ENCODE measurements at places on chromosomes 1 and 21.

- no peak for DNase-seq
Measured at GRCh38 chr21:31682620-31683019, 23.1 kb downstream of the SOD1 start.

- no peak for DNase-seq
Measured at GRCh38 chr1:91605566-91605965, 104.9 kb downstream of the CDC7 start.

DNA sequence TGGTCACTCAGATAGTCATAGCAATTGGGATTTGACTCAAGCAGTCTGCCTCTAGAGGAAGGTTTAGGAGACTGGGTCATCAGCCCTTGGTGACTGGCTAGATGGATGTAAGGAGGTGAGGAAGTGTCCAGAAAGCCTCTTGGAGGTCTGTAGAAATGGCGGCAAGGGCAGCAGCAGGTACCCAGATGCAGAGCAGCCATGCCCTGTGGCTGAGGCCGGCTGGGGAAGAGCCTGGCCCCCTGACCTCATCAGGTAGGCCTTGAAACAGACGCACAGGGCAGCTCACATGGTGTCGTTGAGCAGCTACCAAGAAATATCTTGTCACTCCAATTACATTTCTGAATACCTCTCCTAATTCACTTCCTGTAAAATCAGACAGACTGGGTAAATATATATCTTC is 98.2 kb downstream of the DMRTB1 start:
- DNase-seq, result no peak

GRCh38 chr21:25878344-25878743 is 143.6 kb downstream of the GABPA start:
- DNase-seq, result no peak

- no peak for DNase-seq
Measured at GRCh38 chr1:25664357-25665199, 48.0 kb downstream of the MAN1C1 start.

DNA sequence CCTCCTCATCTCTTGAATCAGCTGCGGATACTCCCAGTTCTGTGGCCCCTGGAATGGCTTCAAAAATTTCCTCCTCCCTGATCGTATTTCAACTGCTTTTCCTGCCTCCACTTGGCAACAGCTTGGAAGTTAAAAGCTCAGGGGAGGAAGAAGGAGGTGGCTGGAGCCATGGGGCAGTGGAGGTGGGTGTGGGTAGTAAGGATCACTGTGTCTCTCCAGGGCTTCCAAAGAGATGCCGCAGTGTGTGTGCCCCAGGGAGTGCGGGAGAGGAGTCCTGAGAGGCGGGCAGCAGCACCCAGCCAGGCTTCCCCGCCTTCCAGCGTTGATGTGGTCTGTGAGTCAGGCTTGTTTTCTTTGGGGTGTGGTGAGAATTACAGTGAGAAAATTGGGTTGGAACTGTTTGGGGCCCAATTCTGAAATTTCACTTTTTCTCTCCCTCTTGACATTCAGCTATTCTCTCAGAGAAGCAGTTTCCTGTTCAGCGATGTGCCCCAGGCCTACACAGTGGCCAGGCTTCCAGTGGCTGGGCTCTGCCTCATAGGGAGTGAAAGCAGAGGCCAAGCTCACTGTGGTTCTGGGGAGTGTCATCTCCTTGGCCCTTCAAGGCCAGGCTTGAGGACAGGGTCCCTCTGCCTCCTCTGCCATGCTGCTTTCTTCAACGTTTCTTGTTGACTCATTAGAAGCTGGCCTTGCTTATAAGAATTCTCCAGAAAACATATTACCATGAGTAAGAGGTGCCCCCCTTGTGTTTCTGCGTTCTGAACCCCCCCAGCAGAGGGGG is 69.0 kb downstream of the PGM1 start:
- no peak for DNase-seq

DNA sequence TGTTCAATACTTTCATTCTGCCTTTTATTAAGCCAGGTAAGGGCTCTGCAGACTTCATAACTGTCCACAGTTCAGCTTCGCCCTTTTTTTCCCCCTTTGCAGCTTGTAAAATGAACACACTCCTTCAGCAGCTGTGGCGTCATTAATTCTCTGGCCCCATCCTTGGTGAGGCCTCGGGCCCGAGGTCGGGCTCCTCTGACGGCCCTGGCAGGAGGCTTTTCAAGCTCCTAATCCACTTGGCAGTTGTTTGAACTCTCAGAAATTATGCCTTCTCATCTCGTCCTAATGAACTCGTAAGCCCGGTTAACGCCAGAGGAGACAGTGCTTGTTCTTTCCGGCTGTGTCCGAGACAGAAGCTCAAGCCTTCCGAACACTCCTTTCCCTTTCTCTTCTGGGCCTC is 18.1 kb upstream of the EPHA8 start:
- DNase-seq, result no peak

GRCh38 chr1:183847641-183848040 is 42.7 kb downstream of the RGL1 start:
- DNase-seq, result no peak

DNA sequence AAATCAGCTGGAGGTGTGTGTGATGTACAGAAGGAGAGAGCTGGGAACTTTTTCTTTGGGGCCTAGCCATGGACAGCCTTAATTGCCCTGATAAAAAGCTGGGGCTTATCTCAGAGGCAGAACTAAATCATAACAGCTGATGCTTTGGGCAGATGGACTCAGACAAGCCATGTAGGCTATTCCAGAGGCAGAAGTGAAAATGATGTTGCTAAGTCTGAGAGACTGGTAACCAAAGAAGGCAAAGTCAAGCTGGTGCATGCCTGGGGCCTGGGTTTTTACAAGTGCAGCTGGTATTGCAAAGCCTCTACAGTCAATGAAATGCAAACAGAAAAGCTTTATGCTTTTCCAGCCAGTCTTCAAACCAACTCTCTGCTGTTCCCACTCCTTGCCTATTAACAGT is 39.0 kb upstream of the LMX1A start:
- DNase-seq, result no peak

DNA sequence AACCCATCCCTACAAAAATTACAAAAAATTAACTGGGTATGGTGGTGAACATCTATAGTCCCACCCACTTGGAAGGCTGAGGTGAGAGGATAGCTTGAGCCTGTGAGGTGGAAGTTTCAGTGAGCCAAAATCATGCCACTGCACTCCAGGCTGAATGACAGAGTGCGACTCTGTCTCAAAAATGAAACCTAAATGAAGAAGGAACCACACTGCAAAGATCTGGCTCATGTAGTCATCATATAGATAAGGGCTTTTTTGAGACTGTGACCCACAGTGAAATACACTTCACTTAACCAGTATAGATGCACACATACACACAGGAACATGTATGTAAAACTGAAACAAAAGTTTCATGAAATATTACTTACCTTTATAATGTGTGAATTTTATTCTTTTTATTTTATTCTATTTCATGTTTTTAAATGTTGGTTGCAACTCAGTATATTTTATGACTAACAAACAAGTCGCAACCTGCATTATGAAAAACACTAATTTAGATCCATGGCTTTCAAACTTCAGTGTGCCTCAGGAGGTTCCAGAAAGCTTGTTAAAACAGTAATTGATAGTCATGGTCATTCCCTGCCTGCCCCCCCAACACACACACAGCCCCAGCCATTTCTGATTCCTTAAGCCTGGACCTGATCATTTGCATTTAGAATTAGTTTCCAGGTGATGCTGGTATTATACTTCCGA is 189.5 kb downstream of the PATJ start:
- no peak for DNase-seq

- no peak for DNase-seq
Measured at GRCh38 chr1:49630156-49630555, 393.6 kb downstream of the AGBL4 start.

- peak; percentile 30 for DNase-seq
Measured at GRCh38 chr1:4710592-4711415, 56.4 kb downstream of the AJAP1 start.

Data from endothelial cell (in vitro differentiated cells).